CD4-positive, alpha-beta T cell treated with Interleukin-6 for 4 hours (primary cell): ENCODE measurements at places on chromosomes 1 and 21.

DNA sequence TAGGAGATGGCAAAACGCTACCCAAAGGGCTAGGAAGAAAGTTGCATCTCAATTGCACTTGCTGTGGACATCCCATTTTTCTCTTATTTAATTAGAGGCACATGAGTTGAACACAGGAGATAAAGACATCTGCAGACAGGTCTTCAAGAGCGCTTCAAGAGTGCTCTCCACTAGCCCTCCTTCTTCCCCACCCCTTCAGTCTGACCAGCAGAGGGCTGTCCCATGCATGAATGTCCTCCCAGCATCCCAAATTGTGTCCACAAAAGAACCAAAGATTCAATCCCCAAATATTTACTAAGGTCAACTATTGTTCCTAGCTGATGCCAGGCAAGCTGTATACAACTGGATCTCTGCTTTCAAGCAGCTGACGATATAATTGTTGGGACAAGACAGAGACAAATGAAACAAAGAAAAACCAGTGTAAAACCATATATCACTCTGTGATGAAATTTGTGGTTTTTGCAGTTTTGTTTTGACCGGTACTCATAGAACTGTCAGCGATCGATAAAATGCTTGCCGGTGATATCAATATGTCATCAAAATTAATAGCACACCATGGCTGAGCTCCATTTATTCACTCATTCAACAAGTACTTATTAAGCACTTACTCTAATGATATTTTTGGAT, 174.2 kb downstream of the TNR start:
- no peak for DNase-seq

- peak; percentile 71 for DNase-seq
Measured at GRCh38 chr1:18951818-18952391, 4.6 kb downstream of the IFFO2 start.

- DNase-seq = peak; percentile 10
Measured at GRCh38 chr21:37006486-37007291, at the start of gene RIPPLY3. Gene RIPPLY3, plus strand, starts transcription at chr21:37006702. Its CDS starts 71 bp downstream, at chr21:37006773.

- DNase-seq = no peak
Measured at GRCh38 chr1:246798606-246799496, 74.6 kb downstream of the SCCPDH start.

DNA sequence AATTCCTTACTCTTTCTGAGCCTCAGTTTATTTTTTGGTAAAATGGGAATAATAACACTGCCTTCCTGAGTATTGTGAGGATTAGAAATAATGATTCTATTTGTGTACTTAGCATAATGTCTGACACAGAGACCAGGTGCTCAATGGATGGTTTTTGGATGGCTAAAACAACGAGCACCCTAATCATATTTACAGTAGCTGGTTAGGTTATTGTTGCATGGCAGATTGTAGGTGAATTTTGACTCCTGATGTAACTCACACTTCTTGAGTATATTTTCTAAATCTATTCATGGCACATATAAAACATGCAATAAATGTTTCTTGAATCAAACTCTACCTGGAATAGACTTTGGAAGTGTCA, 11.9 kb upstream of the DUSP10 start:
- no peak for DNase-seq

GRCh38 chr1:53237638-53238037, 680 bp downstream of the MAGOH start:
- DNase-seq = no peak

- no peak for DNase-seq
Measured at GRCh38 chr1:81550753-81551152, 250.0 kb upstream of the ADGRL2 start.

GRCh38 chr21:38273745-38274542, 17.2 kb downstream of the KCNJ15 start:
- no peak for DNase-seq

DNA sequence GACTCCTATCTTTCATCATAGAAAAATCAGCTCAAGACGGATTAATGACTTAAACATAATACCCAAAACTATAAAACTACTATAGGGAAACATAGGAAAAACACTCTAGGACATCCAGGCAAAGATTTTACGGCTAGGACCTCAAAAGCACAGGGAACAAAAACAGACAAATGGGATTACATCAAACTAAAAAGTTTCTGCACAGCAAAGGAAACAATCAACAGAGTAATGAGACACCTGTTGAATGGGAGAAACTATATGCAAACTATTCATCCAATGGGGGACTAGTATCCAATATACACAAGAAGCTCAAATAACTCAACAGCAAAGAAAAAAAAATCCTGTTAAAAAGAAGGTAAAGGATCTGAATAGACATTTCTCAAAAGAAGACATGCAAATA, 18.6 kb downstream of the NSL1 start:
- DNase-seq = no peak

DNA sequence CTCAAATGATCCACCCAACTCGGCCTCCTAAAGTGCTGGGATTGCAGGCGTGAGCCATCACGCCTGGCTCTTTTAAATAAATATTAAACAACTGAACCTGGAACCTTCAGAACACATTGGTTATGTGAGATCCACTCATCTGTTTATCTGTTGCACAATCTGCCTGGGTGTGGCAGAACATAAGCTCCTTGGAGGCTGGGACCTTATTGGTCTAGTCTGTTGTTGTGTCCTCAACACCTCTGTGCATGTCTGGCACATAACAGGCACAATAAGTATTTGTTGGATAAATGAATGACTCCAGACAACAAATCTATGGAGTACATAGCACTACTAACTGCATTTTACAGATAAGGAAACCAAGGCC, 4.1 kb upstream of the NBL1 start:
- no peak for DNase-seq

- no peak for DNase-seq
Measured at GRCh38 chr1:62386351-62387121, 50.3 kb upstream of the USP1 start.

GRCh38 chr1:45032837-45033236, 20.8 kb downstream of the UROD start:
- DNase-seq = no peak

DNA sequence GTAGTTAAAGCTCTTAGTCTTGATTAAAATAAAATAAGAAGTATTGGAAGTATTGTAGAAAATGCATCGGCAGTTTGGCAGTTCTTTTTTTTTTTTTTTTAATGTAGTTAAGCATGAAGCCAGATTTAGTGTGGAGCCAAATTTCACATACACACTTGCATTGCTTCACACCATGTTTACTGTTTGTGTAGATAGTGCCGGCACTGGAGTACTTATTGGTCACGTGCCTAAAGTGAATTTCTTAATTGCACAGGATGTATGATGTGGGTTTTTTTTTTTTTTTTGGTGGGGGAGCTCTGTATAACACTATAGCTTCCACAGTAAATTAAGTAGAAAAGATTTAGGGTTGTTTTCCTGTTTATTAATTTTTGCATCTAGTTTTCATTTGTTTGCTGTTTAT, 21.2 kb upstream of the TMEM61 start:
- DNase-seq = no peak

DNA sequence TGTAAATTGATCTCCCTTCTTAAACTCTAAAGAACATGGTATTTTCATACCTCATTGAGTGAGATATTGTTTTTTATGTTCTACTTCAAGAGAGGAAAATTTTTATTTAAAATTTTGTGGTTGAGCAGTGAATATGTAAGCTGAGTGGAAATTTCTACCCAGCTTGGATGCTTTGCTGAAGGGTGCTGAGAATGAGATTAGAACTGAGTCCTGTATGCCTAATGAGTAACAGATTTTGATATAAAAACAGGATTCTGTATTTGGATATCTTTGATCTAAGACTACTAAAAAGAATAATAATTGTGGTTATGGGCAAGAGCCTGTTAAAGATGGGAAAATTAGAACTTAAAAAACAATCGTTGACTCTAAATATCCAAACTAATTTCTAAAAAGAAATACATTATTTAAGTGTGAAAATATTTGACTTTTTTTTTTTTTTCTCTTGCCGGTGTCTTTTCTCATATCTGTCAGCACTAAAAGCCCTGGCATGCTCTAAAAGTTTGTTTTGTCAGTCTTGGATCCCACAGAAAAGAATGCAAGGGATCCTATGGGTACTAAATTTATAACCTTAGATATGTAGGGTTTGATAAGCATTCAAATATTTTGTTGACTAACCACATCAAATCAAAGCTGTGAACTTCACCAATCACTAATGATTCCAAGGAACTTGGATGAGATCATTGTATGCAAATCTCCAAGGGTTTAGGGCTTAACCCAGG, 652.3 kb downstream of the PTPRC start:
- DNase-seq = no peak
